ENCODE measurements at places on chromosomes 12 and 14. TPM values are rescaled to one million over a fixed set of nuclear protein-coding genes. Genes with fewer than 3 reads are reported as not detected.

Gene FBXO21
- 118 TPM for total RNA-seq

Gene FGF6
- not detected for total RNA-seq

Gene CDH24
- 5.1 TPM for total RNA-seq

Gene ATXN3
- total RNA-seq = 39.4 TPM

Gene TMEM119
- 3.9 TPM for total RNA-seq

Gene CIT
- total RNA-seq = 12.3 TPM

Gene C1QL4
- total RNA-seq = 0.07 TPM

Gene SDR9C7
- not detected for total RNA-seq

Gene B4GALNT1
- total RNA-seq = 14.5 TPM

Gene USP44
- 0.69 TPM for total RNA-seq

Gene TPH2
- not detected for total RNA-seq

Gene THTPA
- 26.2 TPM for total RNA-seq

Gene GTF2H3
- total RNA-seq = 29.8 TPM

Gene TGM1
- total RNA-seq = 0.65 TPM

Gene CLEC14A
- 0.33 TPM for total RNA-seq

Gene LRRC43
- total RNA-seq = 1.2 TPM

Gene C12orf54
- not detected for total RNA-seq

Gene FOXM1
- 3.5 TPM for total RNA-seq

Gene UNC79
- total RNA-seq = 0.33 TPM

Gene COX8C
- not detected for total RNA-seq

Gene SLC6A15
- total RNA-seq = 0.33 TPM

Gene RTL1
- not detected for total RNA-seq

Gene GALNT6
- total RNA-seq = 11.6 TPM

Gene TMEM260
- total RNA-seq = 14.0 TPM

Gene PRB2
- total RNA-seq = not detected

Gene RFX4
- total RNA-seq = not detected

Gene FGF23
- not detected for total RNA-seq

Gene PTPRR
- total RNA-seq = 0.78 TPM

Gene DEPDC4
- 1.1 TPM for total RNA-seq

Gene OTUB2
- total RNA-seq = 1.8 TPM

Gene STXBP6
- total RNA-seq = 1.7 TPM

Gene GPR84
- 0.07 TPM for total RNA-seq

Gene TAS2R7
- not detected for total RNA-seq

Gene SERPINA9
- not detected for total RNA-seq

Gene CCDC177
- total RNA-seq = not detected

Gene AVPR1A
- 1.9 TPM for total RNA-seq

Gene KRT71
- total RNA-seq = not detected

Gene SLC25A29
- total RNA-seq = 13.4 TPM

Gene ASCL4
- total RNA-seq = not detected

All from smooth muscle cell of the pulmonary artery (primary cell).